Kidney epithelial cell (primary cell): ENCODE measurements at places on chromosomes 12 and 14. TPM values are rescaled to one million over a fixed set of nuclear protein-coding genes. Genes with fewer than 3 reads are reported as not detected.
A peak's percentile ranks its signal among the peaks of the same experiment; 100 is the strongest.

GRCh38 chr12:6830286-6830890 is 2.2 kb downstream of the P3H3 start:
- DNase-seq, result no peak

DNA sequence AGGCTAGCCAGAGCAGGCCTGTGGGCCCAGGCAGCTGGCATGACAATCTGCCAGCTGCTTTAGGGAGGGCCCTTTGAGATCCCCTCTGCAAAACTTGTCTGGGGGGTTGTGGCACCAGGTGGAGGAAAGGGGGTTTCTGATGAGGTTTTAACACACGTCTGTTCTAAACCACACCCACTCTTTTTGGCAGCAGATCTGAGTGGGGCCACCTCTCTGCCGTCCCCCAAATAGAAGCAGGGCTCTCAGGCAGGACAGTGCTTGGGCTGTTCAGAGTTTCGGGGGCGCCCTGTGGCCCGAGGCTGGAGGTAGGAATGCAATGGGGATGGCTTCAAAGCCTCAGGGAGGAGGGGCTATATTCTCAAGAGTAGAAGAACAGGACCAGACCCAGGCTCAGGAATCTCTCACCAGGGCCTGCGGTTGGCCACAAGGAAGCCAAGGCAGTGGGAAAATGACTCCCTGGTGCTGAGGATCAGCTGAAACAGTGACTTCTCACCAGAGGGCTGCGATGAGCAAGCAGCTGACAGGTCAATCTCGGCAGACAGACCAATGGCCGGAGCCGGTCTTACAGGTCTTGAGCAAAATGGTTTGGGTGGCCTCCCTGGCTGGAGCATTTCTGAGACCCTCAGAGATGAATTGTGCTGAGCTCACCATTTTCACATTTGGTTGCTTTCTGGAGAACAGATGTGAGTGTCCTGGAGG is 1.5 kb upstream of the KRT5 start:
- DNase-seq, result no peak

DNA sequence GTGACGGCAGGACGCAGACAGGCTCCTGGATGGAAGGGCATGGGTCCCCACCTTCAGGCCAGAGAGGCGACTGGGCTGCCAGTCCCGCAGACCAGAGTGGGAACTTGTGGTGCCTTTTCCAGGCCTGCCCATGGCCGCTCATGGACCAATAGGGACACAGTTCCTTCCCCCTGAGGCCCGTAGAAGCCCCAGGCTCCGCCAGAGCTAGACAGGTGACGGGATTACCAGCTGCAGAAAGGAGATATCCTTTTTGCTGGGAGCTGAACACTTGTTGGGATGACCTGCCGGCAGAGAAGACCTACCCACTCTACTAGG is 73.6 kb upstream of the RASSF8 start:
- no peak for DNase-seq

DNA sequence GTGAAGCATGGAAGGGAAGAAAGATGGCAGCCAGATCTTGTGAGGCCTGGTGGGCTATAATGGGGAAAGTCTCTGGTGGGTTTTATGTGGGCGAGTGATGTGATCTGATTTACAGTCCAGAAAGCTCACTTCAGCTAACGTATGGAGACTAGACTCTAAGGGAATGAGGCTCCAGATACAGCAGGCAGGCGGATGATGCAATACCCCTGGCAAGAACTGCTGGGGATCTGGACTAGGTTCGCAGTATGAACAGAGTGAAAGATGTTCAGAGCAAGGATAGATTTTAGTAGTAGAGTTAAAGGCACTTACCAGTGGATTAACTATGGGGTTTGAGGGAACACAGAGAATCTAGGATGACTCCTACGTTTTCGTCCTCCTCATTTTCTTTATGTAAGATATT is 253.1 kb downstream of the ANO2 start:
- no peak for DNase-seq

DNA sequence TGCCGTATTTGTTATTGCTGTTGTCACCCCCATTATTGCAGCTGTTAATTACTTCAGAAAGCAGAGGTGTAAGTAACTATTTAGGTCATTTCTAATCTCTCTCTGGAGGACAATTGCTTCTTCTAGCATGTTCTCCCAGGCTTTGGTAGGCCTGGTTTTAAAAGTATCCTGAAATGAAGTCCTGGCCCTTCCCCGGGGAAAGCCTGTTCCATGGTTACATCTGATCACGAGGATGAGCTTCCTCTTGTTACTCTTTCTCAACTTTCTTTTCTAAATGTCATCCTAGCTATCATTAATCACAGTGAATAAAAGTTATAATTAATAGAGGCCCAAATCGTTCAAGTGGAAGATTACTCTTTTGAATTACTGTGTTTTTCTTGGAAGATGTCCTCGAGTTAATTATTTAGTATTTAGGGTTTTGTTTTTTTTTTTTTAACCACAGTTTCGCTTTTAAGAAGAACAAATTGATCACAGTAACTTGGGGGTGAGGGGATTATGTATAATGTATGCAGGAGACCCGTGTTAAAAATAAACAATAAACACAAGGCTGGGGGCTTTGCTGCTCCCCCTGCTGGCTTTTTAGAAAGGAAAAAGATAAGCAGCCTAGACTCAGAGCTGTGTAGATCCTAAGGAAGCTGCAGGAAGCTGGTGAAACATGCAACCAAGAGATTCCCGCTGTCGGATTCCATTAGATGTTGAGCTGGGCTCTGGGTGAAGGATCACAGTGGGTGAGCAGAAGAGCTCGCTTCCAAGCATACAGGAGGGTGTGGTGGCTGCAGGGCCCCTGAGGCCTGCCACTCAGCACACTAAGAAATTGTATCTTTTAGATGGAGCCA is 420.1 kb downstream of the FUT8 start:
- no peak for DNase-seq

DNA sequence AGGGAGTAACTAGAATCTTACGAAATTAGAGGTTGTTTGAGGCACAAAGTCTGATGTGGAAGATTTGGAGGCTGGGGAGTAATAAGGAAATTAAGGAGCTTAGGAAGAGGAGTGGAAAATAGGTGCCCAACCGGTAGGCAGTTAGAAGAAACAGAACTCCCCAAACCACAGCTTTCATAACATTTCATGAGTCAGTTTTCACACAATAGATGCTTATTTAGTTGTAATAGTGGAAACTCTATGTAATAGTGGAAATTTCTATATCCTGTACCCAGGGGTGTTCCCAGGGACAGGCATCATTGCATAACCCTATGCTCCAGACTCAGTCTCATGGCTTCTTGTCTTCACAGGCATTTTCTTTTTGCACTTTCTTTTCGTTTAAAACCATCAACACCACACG is 8.3 kb downstream of the C3AR1 start:
- DNase-seq, result no peak

DNA sequence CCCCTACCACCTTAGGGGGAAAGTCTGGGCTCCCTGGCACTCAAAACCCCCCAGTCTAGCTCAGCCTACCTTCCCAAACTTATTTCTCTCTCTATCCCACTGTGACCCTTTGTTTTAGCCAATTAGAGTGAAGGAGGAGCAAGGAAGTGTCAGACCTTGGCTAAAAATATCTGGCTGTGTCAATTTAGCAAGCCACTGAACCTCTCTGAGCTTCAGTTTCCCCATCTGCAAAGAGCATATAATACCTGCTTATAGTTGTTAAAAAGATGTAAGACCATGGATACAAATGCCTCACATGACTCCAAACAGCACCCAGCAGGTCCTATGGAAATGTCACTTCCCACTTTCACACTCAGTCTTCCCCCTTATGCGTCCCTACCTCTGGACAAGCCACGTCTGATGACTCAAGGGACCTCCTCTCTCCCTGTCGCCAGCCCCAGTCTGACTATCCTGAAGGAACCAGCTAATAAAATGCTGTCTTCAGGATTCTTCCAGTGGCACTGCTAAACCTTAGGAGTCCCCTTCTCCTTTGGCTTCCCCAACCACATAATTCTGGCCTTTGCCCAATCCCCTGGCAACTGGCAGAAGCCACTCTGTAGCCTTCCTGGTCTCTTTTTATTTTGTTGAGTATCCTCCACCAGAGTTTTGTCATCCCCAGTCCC is 19.3 kb downstream of the FOXN3 start:
- DNase-seq, result no peak

DNA sequence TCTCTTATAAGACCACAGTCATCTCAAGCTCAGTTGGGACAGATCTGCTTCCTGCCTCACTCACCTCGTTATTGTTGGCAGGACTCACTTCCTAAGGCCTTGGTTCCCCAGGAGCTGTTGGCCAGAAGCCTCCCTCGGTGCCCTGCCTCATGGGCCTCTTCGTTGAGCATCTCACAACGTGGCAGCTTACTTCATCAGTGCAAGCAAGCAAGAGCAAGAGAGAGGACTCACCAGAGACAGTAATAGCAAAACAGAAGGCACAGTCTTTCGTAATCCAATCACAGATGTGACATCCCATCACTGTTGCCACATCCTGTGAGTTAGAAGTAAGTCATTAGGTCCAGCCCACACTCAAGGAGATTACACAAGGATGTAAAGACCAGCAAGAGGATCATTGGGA is 5.1 kb upstream of the NUMB start:
- peak; percentile 44 for DNase-seq

DNA sequence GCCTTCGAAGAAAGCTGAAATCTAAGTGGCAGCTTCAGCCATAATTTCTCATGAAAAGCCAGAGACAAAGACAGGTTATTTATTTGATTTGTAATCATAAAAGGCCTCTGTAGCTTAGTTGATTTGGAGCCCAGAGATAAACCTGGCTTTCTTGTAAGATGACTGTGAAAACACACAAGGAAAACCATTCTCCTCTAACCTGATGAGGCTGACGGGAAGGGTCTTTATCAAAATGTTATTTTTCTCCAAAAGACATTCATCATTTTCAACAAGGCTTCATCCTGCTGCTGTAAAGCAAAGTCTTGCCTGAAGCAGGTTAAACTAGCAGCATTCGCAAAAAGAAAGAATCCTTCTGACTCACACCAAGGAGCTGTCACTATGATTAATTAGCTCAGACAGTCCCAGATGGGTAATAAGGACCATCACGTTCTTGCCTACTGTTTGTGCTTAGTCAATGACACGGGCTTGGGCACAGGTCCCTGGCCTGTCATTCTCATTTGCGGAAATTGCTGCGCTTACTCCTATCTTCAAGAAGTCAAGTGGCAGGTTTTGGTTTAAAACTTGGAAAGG is 286.6 kb downstream of the C12orf75 start:
- DNase-seq, result no peak

DNA sequence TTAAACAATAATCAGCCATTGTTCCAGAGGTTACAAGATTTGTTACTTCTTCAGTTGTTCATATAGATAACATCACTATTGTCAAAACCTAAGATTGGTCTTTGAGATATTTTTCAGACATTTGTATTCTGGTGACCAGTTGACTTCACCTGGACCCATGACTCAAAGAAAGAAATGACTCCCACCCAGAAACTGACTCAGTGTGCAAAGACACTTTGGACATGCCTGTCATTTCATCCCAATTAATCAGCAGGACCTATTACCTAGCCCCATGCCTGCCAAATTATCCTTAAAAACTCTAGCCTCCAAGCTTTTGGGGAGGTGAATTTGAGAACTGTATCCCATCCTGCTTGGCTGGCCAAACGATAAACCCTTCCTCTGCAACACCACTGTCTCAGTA is 27.7 kb upstream of the TSPAN11 start:
- DNase-seq, result no peak

DNA sequence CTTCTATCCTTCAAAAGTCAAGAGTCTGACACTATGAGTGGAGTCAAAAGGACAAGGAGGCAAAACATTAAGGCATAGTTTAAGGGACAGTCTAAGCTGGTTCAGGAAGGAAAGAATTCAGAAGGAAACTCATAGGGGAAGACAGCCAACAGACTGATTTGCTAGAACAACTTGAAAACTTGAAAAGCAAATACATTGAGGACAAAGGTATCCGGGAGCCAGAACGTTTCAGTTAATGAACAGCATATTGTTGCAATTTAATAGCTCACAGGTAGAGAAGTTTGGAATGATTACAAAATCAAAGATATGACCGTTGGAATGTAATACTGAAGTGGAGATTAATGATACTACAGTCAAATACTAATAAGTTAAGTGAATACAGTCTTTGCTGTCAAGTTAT is 312.8 kb upstream of the RPL10L start:
- no peak for DNase-seq

GRCh38 chr12:1425396-1425729 is 169.0 kb downstream of the FBXL14 start:
- DNase-seq, result no peak

DNA sequence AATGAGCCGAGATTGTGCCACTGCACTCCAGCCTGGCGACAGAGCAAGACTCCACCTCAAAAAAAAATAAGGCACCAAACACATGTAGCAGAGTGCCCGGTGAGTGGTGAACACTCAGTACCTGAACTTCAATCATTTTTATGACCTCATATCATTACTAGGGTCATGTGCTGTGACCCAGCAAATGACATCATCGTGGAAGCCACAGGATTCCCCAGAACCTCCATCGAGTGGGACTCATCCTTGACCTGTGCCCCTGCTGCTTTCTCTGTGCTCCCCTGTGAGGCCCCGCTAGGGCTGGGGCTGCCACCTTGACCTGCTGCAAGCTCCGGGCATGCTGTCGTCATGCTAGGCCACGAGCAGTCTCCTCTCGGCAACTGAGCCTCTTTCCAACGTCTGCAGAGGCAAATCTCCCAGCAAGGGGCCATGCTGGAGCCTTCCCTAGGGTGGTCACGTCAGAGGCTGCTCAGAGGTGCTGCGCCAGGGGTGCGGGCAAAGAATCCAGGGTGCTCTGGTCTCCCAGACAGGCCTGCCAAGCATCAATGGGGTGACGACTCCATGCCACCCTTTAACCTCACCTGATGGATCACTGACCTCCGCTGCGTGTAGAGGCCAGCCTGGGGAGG is 18.5 kb downstream of the GLTP start:
- no peak for DNase-seq

DNA sequence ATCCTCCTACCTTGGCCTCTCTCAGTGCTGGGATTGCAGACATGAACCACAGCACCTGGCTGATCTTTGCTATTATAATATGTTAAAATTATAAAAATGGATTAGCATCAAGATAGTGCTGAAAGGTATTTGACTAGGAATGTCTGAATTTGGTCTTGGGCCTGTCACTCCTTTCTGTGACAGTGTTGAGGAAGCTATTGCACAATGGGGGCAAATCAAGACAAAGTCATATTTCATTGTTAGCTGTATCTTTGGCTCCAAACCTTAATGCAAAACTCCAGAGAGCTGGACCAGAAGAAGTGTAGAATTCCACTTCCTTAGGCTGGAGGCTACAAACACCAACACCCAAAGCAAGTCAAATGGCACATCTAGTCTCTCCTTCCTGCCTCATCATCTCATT is 42.2 kb downstream of the ZCRB1 start:
- no peak for DNase-seq

GRCh38 chr12:80100591-80100990 is 1.3 kb downstream of the OTOGL start:
- DNase-seq, result no peak

Gene BCL2L2
- total RNA-seq, result 16.2 and 21.3 TPM in 2 replicates

Gene NAV3
- 17.0 and 30.9 TPM in 2 replicates for total RNA-seq

Gene AQP6
- not detected in 2 replicates for total RNA-seq

Gene SLC10A1
- total RNA-seq, result not detected in 2 replicates

Gene BHLHE41
- total RNA-seq, result 1.6 and 9.0 TPM in 2 replicates

Gene ACOT6
- total RNA-seq, result not detected in 2 replicates

Gene CCDC60
- total RNA-seq, result 3.1 TPM in 1 of 2 replicates, not detected in the other

Gene LRTM2
- total RNA-seq, result not detected in 2 replicates

Gene PLEKHG7
- total RNA-seq, result not detected in 2 replicates

Gene CYP46A1
- not detected in 2 replicates for total RNA-seq

Gene SLC5A8
- total RNA-seq, result not detected in 2 replicates

Gene PMCH
- not detected in 2 replicates for total RNA-seq

Gene PZP
- not detected in 2 replicates for total RNA-seq

Gene TMEM30B
- 11.3 and 14.1 TPM in 2 replicates for total RNA-seq
